GM12865 (cell line): ENCODE measurements at places on chromosomes 7 and 10.

GRCh38 chr7:28091190-28091589 is 89.4 kb downstream of the JAZF1 start:
- DNase-seq = no peak

DNA sequence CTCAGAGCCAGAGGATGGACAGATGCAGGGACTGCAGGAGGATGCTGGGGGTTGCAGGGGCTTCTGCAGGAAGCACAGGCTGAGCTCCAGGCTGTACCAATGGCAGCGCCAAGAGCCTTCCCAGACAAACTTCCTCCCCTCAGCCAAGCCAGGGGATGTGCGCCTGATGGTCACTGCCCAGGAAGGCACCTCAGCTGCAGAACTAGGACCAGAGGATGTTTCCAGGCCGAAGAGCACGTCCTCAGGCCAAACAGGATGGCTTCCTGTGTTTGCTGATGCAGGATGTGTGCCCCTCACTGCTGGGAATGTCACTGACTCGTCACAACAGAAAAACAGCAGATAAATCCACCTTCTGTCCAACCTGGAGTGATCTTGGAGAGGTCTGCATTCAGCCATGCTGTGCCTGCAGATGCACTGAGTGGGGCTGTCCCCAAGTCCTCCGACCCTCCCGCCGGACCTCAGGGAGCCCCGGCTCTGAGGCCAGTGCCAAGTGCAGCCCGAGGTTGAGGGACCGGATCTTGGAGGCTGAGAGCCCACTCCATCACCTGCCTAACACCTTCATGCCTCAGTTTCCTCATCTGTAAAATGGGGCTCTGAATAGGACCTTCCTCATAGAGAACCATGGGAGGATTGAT is 152.5 kb upstream of the CHST15 start:
- DNase-seq = no peak

- DNase-seq = no peak
These were observed 180.3 kb downstream of the CRPPA start for GRCh38 chr7:16241017-16241416.

DNA sequence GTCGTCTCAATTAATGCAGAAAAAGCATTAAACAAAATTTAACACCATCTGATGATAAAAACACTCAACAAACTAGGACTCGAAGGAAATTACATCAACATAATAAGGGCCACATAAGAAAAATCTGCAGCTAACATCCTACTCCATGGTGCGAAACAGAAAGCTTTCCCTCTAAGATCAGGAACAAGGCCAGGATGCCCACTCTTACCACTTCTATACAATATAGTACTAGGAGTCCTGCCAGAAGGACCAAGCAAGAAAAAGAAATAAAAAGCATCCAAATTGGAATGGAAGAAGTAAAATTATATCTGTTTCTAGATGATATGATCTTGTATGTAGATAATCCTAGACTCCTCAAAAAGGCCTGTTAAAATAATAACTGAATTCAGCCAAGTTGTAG is 143.8 kb upstream of the GPR22 start:
- DNase-seq = no peak

GRCh38 chr7:81416659-81417058 is 353.2 kb downstream of the HGF start:
- no peak for DNase-seq

DNA sequence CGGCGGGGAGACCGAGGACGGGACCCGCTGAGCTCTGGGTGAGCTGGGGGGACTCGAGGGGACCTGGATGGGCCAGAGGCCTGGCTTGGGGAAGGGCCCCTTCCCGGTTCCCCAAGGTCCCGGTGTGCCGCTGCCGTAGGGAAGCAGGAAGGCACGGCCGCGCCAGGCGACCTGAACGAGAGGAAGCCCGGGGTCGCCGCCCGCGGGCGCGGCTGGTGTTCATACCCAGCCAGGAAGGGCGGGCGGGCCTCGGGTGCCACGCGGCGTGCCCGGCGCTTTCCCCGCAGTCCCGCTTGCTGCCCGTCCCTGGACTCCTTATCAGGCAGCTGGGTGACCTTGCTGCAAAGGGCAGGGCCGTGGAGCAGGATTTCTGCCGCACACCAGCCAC is 38.0 kb downstream of the ZNF777 start:
- DNase-seq = no peak
